ENCODE measurements at places on chromosomes 5 and 9.

GRCh38 chr5:77636641-77637169 is 1.8 kb downstream of the OTP start:
- DNase-seq, result peak; percentile 44
- H3K27me3 ChIP-seq, result peaks cover 85% of the 10 kb centered on the region
- no peak overlapping the region for H3K4me3 ChIP-seq
- H3K27ac ChIP-seq, result no peak overlapping the region

GRCh38 chr5:175658299-175659145 is 651 bp downstream of the HRH2 start:
- peak; percentile 57 for DNase-seq
- no peaks in the 10 kb centered on the region for H3K36me3 ChIP-seq
- H3K27me3 ChIP-seq, result no peaks in the 10 kb centered on the region
- no peak overlapping the region for H3K27ac ChIP-seq

- no peaks in the 10 kb centered on the region for H3K4me1 ChIP-seq
- no peak overlapping the region for H3K27ac ChIP-seq
- no peaks in the 10 kb centered on the region for H3K27me3 ChIP-seq
- no peak overlapping the region for H3K4me3 ChIP-seq
- DNase-seq, result no peak
These were observed 27.6 kb downstream of the ALDH1A1 start for GRCh38 chr9:72925126-72925789.

- no peaks in the 10 kb centered on the region for H3K36me3 ChIP-seq
- DNase-seq, result no peak
- no peaks in the 10 kb centered on the region for H3K27me3 ChIP-seq
- H3K4me1 ChIP-seq, result peaks cover 2% of the 10 kb centered on the region
- no peak overlapping the region for H3K4me3 ChIP-seq
- H3K27ac ChIP-seq, result no peak overlapping the region
These were observed 98.0 kb downstream of the GABBR2 start for GRCh38 chr9:98610711-98611110.

DNA sequence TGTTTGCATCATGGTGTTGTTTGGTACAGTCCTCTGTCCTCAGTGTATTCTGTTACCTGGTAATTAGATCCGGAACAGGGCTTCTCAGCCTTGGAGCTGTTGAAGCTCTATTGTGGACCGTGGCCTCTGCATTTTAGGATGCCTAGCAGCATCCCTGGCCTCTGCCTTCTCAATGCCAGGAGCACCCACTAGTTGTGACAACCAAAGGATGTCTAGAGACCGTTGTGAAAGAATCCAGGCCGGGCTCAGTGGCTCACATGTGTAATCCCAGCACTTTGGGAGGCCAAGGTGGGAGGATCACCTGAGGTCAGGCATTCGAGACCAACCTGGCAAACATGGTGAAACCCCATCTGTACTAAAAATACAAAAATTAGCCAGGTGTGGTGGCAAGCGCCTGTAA is 159.6 kb downstream of the CACNA1B start:
- H3K36me3 ChIP-seq, result peaks cover 9% of the 10 kb centered on the region
- no peaks in the 10 kb centered on the region for H3K4me1 ChIP-seq
- DNase-seq, result no peak
- no peaks in the 10 kb centered on the region for H3K27me3 ChIP-seq
- H3K27ac ChIP-seq, result no peak overlapping the region

Measured in H9 (cell line).